ENCODE measurements at places on chromosomes 3 and 15. TPM values are rescaled to one million over a fixed set of nuclear protein-coding genes. Genes with fewer than 3 reads are reported as not detected.

PDIA3 gene
- total RNA-seq = 846 TPM

FILIP1L gene
- 3.7 TPM for total RNA-seq

NAALADL2 gene
- total RNA-seq = 8.5 TPM

C3orf70 gene
- 12.7 TPM for total RNA-seq

PIGB gene
- 15.0 TPM for total RNA-seq

SNAP23 gene
- total RNA-seq = 60.9 TPM

CCR3 gene
- total RNA-seq = not detected

FAM3D gene
- total RNA-seq = 646 TPM

TMC3 gene
- total RNA-seq = not detected

MANF gene
- 178 TPM for total RNA-seq

KBTBD13 gene
- total RNA-seq = not detected

GOLGA8R gene
- 0.54 TPM for total RNA-seq

HDC gene
- total RNA-seq = 2.0 TPM

SCG3 gene
- 2.0 TPM for total RNA-seq

ZNF80 gene
- total RNA-seq = not detected

HRG gene
- 0.25 TPM for total RNA-seq

GUCA1C gene
- not detected for total RNA-seq

P2RY12 gene
- total RNA-seq = 0.17 TPM

ADAMTS17 gene
- 8.3 TPM for total RNA-seq

POLQ gene
- 2.9 TPM for total RNA-seq

ADAMTSL3 gene
- 4.8 TPM for total RNA-seq

GPR62 gene
- total RNA-seq = not detected

MKRN3 gene
- not detected for total RNA-seq

PTPRG gene
- 26.3 TPM for total RNA-seq

XCR1 gene
- 0.17 TPM for total RNA-seq

PRRT3 gene
- total RNA-seq = 1.1 TPM

CX3CR1 gene
- 0.57 TPM for total RNA-seq

NR1I2 gene
- total RNA-seq = 70.4 TPM

MRPL46 gene
- total RNA-seq = 40.6 TPM

RASL12 gene
- 3.1 TPM for total RNA-seq

PLA1A gene
- 0.58 TPM for total RNA-seq

CCR8 gene
- 0.29 TPM for total RNA-seq

PRR20G gene
- total RNA-seq = not detected

MYLK gene
- 267 TPM for total RNA-seq

AHSG gene
- total RNA-seq = 1.9 TPM
